ENCODE measurements at places on chromosomes 12 and 14.

DNA sequence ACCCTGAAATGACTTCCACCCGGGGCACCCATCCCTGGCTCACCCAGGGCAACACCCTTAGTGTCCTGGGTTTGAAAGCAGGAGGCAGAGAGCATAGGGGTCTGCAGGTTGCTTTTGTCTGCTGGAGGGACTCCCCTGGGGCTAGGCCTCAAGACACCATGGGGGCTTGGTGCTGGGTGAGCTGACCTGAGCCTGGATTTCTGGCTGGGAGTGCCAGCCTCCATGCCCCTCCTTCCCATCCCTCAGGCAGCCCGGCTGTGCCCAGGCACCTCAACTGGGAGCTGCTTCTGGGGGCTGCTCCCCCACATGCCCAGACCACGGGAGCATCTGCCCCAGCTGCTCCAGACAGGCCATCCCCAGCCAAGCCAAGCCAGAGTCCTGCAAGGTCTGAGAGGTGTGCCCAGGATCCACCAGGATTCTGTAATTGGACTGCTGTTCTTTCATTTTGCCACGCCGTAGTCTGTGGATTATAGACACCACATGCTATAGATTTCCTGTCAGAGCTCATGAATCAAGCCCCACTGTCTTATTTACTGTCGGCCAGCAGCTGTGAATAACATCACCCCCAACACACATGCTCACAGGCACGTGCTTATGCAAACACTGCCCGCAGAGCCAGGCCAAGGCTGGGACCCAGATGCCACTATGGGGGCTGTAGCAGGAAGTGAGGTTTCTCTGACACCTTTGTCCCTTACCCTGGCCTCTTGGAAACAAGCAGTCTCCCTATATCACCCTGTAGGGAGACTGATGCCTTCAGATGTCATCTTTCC, 29.4 kb upstream of the ESRRB start:
- no peak for DNase-seq

- no peak for DNase-seq
These were observed 64.8 kb upstream of the PTGR2 start for GRCh38 chr14:73786636-73787485.

- DNase-seq = no peak
These were observed 45.8 kb downstream of the MIA2 start for GRCh38 chr14:39279515-39279914.

- DNase-seq = peak; percentile 68
These were observed at the start of gene SYNJ2BP for GRCh38 chr14:70416725-70417349. TSS of gene SYNJ2BP (minus strand) at chr14:70417090. CDS start at chr14:70416963, 127 bp downstream.

- DNase-seq = no peak
These were observed 472.7 kb upstream of the FLRT2 start for GRCh38 chr14:85057221-85057620.

- DNase-seq = no peak
These were observed 359.8 kb downstream of the APAF1 start for GRCh38 chr12:99004799-99005466.

DNA sequence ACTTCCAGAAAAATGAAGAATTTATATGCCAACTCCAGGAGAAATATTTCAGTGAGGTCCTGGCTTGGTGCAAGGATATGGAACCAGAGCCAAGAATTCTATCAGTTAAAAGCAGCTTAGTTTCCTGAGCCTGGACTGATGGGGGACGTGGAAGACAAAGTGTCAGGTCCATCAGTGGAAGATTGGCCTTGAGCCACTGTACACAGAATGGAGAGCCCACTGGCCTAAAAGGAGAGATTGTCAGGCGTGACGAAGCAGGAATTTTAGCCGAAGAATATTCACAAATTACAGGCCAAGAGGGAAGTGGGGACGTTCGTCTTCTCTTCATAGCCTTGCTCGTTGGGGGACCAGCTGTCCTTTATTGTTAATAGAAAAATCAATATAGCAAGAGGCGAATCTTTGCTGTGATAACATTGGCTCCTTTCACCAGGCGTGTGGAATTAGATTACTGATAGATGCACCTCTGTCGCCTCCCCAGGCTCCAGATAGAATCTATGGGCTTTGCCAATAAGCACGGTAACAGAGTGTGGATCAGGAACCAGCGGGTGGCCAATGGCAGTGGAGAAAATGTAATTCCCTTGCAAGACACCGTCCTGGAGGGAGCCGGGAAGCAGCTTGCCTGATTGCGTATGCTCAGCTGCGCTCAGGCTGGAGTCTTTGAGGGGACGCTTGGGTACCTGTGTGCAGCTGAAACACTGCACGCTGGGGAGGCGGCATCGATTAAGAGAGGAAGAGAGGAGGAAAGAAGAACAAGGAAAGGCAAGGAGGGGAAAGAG, 56.4 kb downstream of the TMEM132C start:
- DNase-seq = no peak

DNA sequence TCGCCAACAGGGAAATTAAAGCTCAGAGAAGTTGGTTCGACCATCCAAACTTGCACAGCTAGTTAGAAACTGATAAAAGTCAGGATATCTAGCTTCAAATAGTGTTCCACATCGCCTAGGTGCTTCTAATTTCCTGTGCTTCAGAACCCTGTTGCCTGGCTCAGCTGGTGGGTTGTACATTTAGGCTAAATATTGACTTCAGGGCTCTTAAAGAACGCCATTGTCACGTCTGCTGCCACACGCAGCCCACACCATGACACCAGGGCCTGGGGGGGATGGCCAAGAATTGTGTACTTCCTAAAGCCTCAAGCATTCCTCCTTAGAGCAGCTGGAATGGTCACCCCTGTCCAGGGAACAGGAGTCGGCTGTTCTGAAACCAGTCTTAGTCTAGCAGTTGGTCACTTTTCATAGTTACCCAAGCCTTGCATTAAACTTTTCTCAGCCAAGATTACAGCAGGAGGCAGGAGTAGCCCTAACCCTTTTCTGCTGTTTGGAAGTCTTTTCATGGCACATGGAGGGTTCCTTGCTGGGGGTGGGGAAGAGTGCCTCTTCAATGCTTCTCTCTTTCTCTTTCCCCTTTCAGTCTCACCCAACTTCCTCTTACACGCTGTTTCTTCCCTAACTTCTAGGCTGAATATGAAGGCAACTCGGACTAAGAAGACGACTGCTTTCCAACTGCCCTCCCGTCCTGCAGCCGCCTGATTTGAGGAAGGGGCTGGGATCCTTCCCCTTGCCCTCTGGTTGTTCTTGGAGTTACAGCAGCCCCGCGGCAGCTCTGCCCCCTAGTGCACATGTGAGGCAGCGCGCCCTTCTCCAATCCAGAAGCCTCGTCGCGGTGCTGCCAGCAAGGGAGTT, 17.1 kb downstream of the FOS start:
- DNase-seq = peak; percentile 63

GRCh38 chr14:101908795-101909194, 55.6 kb upstream of the DYNC1H1 start:
- DNase-seq = no peak

DNA sequence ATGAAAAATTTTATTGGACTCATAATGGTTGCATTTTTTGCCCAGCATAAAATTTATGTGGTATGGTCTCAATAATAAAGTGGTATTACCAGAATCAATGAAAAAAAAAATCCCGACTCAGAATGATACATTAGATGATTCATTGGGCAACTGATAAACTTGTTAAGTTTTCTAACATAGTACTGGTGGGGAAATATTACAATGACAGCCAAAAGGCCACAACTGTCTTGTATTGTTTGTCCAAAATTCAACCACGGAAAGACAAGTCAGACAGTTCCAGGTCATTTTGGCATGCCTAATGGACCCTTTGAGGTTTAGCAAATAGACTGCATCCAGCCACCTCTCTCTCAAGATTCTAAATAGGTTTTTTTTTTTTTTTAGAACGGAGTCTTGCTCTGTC, 70.5 kb upstream of the TRIM9 start:
- no peak for DNase-seq

GRCh38 chr14:60651086-60651795, 2.0 kb upstream of the SIX1 start:
- no peak for DNase-seq

DNA sequence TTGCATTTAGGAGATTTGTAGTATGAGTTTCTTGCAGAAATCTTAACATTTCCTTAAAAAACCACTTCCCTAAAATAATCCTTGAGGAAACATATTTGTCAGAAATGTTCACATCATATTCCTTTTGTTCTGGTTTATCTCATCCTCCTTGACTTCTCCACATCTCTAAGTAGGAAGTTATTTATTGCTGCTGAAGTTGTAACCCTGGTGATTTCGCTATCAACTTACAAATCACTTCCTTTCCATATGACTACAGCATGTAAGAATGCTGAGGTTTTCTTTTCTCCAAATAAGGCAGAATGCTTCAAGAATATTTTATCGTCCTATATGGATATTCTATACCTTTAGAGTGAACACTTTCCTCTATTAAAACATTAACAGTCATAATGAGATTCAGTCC, 751.7 kb downstream of the NRXN3 start:
- DNase-seq = peak; percentile 95

DNA sequence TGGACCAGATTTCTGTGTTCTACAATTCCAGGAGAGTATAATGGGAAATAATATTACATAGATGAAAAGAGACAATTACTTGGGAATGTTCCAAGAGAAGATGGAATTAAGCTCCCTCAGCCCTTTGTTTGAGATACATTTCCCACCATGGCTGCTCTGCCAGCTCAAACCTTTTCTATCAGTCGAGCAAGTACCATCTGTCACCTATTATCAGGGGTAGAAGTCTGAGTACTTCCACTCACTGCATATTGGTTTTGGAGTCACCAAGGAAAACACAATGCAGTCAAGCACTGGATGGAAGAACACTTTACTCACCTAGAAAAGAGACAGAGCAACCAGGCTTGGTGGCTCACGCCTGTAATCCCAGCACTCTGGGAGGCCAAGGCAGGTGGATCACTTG, 270.4 kb upstream of the FAR2 start:
- no peak for DNase-seq

- no peak for DNase-seq
These were observed 573.2 kb downstream of the SOX5 start for GRCh38 chr12:23376238-23376637.

GRCh38 chr12:117284140-117284539, 77.3 kb downstream of the NOS1 start:
- no peak for DNase-seq

- DNase-seq = no peak
These were observed 953 bp upstream of the NXPH4 start for GRCh38 chr12:57215668-57216013.

DNA sequence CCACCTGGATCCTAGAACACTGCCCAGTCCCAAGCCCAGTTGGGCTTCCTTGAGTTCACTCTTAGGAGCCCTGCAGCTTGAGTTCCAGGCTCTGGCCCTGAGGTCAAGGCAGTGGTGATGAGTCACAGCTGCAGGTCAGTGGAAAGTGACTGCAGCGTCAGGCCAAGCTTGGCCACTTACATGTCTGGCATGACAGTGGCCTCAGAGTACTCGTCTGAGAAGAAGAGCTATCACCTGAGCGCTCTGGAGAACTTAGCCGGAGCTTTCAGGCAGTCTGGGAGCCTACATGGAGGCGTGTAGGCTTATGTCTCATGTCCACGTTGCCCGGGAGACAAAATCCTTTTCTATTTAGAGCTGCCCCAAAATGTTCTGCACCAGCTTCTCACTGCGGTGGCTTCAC, 75.6 kb downstream of the ARL6IP4 start:
- DNase-seq = no peak

GRCh38 chr12:113401066-113402000, 2.4 kb downstream of the SDS start:
- no peak for DNase-seq

- DNase-seq = no peak
These were observed 2.0 kb downstream of the TMTC1 start for GRCh38 chr12:29781705-29782266.

DNA sequence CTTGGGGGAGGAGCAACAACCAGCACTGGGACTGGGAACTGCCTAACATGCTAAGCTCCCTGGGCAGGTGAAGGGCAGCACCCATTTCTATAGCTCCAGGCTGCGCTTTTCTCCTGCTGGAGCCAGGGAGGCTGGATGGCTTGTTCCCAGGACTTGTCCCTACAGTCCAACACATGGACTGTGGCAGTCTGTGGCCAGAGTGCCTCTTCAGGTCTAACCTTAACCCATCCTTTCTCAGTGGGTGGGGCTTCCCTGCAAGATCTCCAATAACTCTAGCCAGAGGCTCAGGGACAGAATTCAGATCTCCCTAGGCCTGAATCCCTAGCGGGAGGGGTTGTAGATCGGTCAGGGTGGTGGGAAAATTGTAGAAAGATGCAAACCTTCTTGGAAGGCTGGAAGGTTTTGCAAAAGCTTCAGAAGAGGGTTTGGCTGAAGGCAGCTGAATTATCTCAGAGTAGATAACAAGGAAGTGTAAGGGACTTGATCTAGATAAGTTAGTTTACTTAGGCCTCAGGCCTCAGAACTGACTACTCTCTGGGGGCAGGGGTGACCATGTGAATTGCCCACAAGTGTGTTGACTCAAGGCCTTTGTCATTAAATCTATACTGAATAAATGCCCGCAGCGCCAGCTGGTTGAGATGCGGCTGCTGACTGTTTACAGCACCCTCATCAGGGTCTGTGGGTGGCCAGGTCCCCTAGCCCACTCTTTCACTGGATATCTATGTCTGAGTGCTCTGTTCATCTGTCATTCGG, 60.7 kb downstream of the SSPN start:
- no peak for DNase-seq

- no peak for DNase-seq
These were observed 26.5 kb downstream of the AP5M1 start for GRCh38 chr14:57295239-57295638.

- no peak for DNase-seq
These were observed 1.8 kb upstream of the COX14 start for GRCh38 chr12:50110127-50110761.

DNA sequence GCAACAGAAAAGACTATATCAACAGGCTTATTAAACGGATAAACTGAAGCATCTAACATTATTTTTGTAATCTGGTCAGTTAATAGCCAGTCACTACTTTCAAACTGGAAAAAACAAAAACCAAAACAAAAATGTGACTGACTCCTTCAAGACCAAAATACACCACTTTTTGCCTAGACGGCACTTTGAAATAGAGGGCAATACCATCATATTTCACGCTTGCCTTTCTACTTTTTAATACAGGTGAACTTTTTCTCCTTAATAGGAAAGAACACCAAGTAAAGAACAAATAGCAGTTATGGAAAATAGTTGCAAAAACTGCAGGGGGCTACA, 550 bp upstream of the NUP107 start:
- no peak for DNase-seq
